ENCODE measurements at places on chromosomes 3 and 15. TPM values are rescaled to one million over a fixed set of nuclear protein-coding genes. Genes with fewer than 3 reads are reported as not detected.
A peak's percentile ranks its signal among the peaks of the same experiment; 100 is the strongest.

Gene CEP19
- polyA plus RNA-seq: 11.7 TPM

- no peak for DNase-seq
Observed at GRCh38 chr3:101854608-101855304, 5.4 kb downstream of the NFKBIZ start.

DNA sequence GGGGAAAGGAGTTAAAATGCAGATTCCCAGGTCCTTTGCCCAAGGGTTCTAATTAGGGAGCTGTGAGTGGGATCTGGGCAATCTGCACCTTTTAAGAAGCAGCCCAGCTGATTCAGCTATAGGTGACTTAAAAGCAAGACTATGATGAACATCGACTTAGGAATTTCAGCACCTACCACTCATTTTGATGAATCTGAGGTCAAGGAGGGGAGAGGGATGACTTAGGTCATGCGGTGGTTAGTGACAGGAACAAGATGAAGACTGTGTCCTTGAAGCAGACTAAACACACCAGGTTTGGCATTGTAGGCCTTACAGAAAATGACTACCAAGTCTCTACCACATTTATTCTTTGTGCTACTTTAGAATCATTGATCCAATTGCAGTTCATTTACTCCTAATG lies 196.3 kb downstream of the DTWD1 start:
- DNase-seq: no peak

DNA sequence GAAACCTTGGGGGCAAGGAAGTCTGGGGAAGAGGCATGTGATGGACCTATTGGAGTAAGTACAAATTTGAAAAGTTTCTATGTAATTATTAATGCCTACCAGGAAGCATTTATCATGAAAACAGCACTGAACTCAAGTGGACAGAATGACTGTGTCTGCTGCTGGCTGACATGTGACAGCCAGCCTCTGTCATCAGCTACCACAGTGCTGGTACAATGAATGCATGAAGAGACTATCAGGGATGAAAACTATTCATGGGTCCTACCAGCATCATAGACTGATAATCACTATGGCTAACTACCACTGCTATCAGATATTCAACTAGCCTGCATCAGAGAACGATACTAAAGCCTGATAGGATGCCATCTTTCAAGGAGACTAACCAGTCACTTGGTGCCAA lies 193.5 kb downstream of the RAP2B start:
- DNase-seq: no peak

Gene CRYBG3
- 7.7 TPM for polyA plus RNA-seq

DNA sequence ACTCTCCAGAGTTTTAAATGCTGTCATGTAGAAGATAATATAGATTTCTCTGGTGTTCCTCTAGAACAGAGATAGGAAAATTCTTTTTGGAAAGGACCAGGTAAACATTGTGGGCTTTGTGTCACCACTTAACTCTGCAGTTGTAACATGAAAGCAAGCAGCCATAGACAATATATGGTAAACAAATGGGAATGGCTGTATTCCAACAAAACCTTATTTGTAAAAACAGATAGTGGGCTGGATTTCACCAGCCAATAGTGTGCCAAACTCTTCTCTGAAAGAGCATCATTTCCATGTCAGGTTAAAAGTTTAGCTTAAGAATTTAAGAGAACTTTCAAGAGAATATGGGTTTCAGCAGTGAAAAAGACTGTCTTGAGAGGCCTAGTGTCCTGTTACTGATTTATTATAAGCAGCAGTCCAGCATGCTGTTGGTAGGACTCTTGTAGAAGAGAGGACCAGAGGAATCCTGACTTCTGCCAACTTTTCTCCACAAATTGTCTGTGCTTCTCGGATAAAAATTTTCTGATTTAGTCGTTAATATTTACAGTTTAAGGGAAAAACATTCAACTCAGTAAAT lies 107.7 kb downstream of the TCF12 start:
- peak; percentile 6 for DNase-seq

GRCh38 chr3:112736805-112737566 lies 96.0 kb upstream of the CCDC80 start:
- no peak for DNase-seq

DNA sequence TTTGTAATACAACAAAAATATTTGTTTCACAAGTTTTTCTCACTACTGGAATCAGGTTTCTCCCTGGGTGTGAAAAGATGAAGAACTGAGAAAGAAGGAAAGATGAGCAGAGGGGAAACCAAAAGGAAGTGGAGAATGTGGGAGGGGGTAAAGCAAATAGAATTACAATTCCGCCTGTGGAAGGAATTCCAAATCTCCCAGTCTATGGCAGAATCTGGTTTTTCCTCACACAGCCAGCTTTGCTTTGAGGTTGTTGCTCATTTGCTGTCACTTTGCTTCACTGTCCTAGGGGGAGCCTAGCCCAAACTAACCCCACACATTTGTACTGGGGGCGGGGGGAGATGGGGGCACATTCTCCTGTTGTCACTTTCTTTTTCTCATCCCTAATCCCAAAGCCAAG lies 43.9 kb downstream of the RPL22L1 start:
- DNase-seq: no peak

DNA sequence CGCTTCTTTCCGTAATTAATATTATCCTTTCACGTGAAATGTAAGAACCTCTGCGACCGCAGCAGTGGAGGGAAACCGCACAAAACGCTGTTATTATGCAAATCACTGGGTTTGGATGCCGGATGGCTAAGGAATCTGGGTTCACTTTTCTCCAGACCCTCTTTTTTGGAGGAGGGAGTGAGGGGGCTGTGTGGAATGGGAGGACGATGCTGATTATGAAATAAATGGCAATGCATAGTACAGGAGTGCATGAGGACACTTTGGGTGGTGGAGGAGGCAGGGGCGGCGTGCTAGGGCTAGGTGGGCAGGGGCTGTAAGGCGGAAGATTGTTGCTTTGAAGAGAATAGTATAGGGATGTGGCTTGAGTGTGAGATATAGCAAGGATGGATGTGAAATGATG lies 1.8 kb downstream of the CADM2 start:
- peak; percentile 82 for DNase-seq

GRCh38 chr3:197613199-197613598 lies 57.4 kb upstream of the BDH1 start:
- DNase-seq: no peak

GRCh38 chr3:119894195-119894594 lies 112.3 kb downstream of the NR1I2 start:
- no peak for DNase-seq

DNA sequence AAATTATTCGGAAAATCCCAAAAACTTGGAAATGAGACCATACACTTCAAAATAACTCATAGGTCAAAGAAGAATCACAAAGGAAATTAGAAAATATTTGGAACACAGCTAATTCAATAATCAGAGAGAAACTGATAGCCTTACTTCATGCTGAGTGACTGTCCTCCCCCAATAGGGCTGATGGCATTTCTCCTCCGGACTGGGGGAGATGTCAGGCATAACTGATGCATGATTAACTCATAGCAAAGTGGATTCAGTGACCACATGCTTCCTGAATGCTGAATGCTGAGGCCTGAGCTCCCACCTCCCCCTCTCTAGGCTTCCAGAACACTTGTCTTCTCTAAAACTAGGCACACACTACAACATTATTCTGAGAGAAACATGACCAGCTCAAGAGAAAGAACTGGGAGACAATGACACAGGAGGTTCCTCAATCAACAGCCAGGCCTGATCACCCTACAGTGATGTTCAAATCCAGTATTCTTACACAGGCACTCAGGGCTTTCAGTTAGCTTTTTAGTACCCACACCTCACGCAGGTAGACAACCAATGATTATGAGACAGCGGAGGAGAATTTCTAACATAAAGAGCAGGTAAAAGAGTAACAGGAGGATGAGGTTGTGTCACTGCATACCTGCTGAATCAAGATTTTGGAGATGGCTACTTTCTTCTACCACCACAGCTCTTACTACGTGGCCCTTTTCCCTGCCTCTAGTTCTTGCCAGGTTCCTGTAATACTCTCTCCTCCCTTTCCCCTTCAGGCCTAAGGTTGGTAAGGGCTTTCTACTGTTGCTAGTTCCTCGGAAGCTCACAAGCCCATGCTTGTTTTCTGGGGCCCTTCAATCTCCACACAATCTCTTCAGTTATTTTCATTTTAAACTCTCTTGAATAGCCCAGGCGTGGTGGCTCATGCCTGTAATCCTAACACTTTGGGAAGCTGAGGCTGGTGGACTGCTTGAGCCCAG lies 96.1 kb downstream of the FMN1 start:
- no peak for DNase-seq

DNA sequence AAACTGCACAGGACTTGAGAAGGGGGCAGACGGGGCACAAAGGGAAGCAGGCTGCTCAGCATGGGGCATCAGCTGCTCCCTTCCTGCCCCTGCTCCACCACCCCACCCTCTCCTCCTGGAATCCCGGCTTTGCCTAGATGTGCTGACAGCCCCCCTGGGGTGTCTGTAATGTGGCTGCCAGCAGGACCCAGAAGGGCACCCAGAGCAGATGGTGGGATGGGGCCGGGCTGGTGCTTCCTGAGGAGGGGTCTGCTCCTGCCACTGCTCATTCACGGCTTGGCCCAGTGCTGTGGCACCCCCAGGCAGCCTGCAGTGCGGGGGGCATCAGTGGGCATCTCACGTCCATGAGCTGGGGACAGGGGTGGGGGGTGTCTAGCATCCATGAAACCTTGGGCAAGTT lies 10.2 kb downstream of the H1-8 start:
- DNase-seq: peak; percentile 27

Gene GADL1
- polyA plus RNA-seq: 0.36 TPM

- no peak for DNase-seq
Observed at GRCh38 chr15:65888981-65889380, 19.7 kb downstream of the RAB11A start.

Gene ZNF860
- 1.9 TPM for polyA plus RNA-seq

- no peak for DNase-seq
Observed at GRCh38 chr3:31289584-31289983, 243.1 kb upstream of the STT3B start.

GRCh38 chr15:65085207-65085753 lies 8.7 kb downstream of the KBTBD13 start:
- DNase-seq: no peak

Gene SLC6A1
- 255 TPM for polyA plus RNA-seq

DNA sequence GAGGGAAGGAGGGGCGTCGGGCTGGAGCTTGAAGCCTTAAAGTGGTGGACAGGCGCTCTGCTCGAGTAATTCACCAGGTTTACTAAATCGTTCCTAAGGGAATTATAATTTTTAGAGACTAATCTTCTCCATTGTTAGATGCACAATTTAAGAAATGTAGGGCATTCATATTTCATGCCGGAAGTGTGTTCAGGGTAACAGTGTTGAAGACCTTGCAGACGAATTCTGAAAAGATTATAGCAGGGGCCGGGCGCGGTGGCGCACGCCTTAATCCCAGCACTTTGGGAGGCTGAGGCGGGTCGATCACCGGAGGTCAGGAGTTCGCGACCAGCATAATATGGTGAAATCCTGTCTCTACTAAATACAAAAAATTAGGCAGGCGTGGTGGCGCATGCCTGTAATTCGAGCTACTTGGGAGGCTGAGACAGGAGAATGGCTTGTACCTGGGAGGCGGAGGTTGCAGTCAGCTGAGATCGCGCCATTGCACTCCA lies 365 bp upstream of the GTF2A2 start:
- no peak for DNase-seq

Gene DNAH1
- 12.9 TPM for polyA plus RNA-seq

Gene GPR87
- 0.12 TPM for polyA plus RNA-seq

GRCh38 chr3:67335813-67336212 lies 318.6 kb downstream of the SUCLG2 start:
- DNase-seq: no peak

- DNase-seq: peak; percentile 67
Observed at GRCh38 chr3:82030916-82031315, 269.5 kb upstream of the GBE1 start.

Gene ABHD5
- polyA plus RNA-seq: 40.4 TPM

Gene CHRM5
- polyA plus RNA-seq: 1.2 TPM

GRCh38 chr3:131526801-131527347 lies 24.1 kb upstream of the MRPL3 start:
- peak; percentile 21 for DNase-seq

Gene PIGZ
- polyA plus RNA-seq: 9.1 TPM

Gene POC1A
- 8.5 TPM for polyA plus RNA-seq

GRCh38 chr15:48802867-48803266 lies 8.0 kb downstream of the CEP152 start:
- no peak for DNase-seq

- DNase-seq: no peak
Observed at GRCh38 chr3:170144437-170144843, 37.1 kb downstream of the PHC3 start.

- DNase-seq: no peak
Observed at GRCh38 chr3:64022451-64023186, 675 bp downstream of the PSMD6 start.

GRCh38 chr15:75121491-75121890 lies 80.2 kb upstream of the C15orf39 start:
- no peak for DNase-seq

- DNase-seq: no peak
Observed at GRCh38 chr15:80929689-80930088, 59.9 kb downstream of the MESD start.

- DNase-seq: no peak
Observed at GRCh38 chr3:146134348-146135117, 26.5 kb downstream of the PLOD2 start.

- no peak for DNase-seq
Observed at GRCh38 chr3:58063022-58063815, 55.0 kb downstream of the FLNB start.

GRCh38 chr15:99132122-99132521 lies 27.2 kb downstream of the SYNM start:
- no peak for DNase-seq

- DNase-seq: peak; percentile 71
Observed at GRCh38 chr3:147387291-147387884, 19.0 kb downstream of the ZIC4 start.

- DNase-seq: no peak
Observed at GRCh38 chr3:25420147-25420546, 7.9 kb upstream of the RARB start.
